Stimulated activated CD4-positive, alpha-beta T cell treated with anti-CD3 and anti-CD28 coated beads, Interleukin-1b, Interleukin-23, amount 100 ng/mL, for 1 hour (primary cell): ENCODE measurements at places on chromosomes 16 and 17.

GRCh38 chr17:44214896-44215295 is 4.6 kb downstream of the UBTF start:
- no peak for DNase-seq

- no peak for DNase-seq
Measured at GRCh38 chr17:42135664-42136653, 13.4 kb downstream of the HSPB9 start.

GRCh38 chr16:88580371-88580770 is 10.2 kb downstream of the ZC3H18 start:
- no peak for DNase-seq

DNA sequence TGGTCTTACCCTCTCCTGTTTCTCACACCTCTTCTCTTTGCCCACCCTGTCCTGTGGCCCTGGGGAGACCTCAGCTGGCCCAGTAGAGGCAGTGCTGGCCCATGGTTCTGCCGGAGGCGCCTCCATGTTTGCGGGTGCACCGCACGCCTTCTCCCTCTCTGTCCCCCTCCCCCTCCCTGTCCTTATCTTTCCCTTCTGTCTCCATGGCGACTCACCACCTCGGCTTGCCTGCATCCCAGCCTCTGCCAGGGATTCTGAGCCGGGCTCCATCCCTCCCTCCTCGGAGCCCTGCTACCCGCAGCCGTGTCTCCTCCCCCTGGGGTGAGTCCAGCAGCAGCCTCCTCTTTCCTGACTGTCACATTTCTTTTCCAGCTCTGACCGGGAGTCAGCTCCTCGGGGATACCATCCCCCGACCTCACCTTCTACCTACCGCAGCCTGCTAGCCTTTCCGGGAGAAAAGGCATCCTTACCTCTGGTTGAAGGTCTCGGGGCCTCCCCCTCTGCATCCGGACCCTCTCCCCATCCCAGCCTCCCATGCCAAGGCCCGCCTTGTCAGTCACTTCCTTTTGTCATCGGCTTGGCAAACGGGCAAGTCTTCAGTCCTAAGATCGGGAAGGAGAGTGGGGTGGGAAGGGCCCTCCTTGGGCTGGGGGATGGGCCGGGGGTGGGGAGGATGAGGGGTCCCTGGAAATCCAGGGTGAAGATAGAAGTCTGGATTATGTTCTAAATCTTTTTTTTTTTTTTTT is at the start of gene RNF112:
Gene RNF112 (plus strand): TSS at position 358 of the 746 bp plus-strand sequence. CDS start 177 bp downstream, at position 535.
- no peak for DNase-seq

DNA sequence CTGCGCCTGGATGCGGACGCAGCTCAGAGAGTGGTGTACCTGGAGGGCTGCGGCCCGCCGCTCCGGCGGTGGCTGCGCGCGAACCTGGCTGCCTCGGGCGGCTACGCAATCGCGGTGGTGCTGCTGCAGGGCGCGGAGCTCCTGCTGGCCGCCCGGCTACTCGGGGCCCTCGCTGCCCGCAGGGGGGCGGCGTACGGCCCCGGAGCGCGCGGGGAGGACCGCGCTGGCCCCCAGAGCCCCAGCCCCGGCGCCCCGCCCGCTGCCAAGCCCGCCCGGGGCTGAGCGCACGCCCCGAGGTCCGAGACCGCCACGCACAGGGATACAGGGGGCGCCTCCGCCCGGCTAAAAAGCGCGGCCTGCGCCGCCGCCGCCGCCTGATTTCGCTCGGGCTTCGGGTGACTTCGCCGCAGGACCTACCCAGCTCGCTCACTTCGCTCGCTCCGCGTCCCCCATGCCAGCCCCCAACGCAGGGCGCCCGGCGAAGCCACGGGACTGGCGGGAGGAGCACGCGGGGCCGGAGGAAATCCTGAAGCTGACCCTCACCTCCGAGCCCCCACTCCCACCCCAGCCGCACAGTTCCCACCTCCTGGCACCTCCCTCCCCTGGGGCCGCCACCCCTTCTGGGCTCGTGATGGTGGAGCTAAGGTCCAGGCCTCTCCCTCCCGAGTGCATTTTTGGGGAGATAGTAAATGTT is 8.2 kb downstream of the PDE6G start:
- no peak for DNase-seq

DNA sequence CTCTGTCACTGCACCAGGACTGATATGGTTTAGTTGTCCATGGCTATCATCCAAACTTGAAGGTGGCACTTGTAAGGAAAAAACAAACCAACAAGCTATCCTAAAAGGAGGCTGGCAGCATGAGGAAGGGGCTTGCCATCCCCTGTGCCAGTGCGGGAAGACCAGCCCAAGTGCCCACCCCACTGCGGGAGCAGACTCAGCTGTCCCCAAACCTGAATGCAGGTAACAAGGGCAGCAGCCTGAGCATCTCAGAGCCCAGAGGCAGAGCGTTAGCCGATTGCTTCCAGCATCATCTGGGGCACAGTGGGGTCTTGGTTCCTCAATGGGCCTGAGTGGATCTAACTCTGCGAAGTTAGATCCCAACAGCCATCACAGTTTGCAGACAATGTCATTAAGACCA is 29.2 kb upstream of the C16orf78 start:
- DNase-seq, result no peak

DNA sequence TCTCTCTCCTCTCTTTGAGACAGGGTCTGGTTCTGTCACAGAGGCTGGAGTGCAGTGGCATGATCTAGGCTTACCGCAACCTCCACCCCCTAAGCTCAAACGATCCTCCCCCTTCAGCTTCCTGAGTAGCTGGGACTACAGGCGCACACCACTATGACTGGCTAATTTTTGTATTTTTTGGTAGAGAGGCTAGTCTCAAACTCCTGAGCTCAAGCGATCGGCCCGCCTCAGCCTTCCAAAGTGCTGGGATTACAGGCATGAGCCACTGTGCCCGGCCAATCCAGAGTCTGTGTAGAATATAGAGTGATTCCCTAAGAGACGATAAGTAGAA is 65.8 kb upstream of the RPH3AL start:
- DNase-seq, result no peak
